ENCODE measurements at places on chromosomes 11 and 22. TPM values are rescaled to one million over a fixed set of nuclear protein-coding genes. Genes with fewer than 3 reads are reported as not detected.

The MMP12 gene
- not detected for total RNA-seq

DNA sequence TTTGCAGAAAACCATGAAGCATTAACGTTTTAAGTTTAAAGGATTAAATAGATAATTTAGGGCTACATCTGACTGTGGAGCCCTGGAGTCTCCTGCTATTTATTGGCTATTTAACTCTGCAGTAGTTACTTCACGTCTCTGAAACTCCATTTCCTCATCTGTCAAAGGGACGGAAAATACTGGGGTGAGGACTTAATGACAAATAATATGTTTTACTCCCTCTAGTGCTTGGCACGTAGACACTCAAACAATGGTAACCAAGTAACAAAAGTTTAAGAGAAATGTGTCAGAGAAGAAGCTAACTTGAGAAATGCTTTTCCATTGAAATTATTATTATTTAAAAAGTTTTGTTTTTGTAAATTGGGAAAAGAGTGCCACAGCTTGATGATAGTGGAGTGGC lies 130.7 kb upstream of the RCN1 start:
- DNase-seq: no peak

- no peak for DNase-seq
These were observed 21.9 kb downstream of the RELT start for GRCh38 chr11:73398132-73398526.

DNA sequence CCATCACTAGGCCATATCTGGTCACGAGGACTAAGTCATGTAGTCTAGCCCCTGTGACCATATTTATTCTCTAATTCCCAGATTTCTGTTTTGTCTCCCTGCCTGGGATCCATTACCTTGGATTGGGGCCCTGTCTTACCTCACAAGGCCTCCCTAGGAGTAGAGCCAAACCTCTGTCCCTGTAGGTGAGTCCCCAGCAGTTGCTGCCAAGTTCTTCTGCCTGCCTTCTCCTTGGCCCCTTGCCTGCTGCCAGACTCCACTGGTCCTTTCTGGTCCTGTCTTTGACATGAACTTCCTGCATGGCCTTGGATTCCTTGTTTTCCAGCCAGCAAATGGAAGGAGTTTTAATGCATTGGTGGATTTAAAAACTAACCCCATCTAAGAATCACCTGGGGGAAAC lies 35.6 kb upstream of the CADM1 start:
- no peak for DNase-seq

GRCh38 chr11:35057926-35058668 lies 80.9 kb upstream of the CD44 start:
- DNase-seq: no peak
